Subcutaneous adipose tissue (tissue), 4 donors: ENCODE measurements at places on chromosomes 7 and 10. TPM values are rescaled to one million over a fixed set of nuclear protein-coding genes. Genes with fewer than 3 reads are reported as not detected.

Gene PRTFDC1
- 2.4 TPM for total RNA-seq

Gene NKX6-2
- total RNA-seq: not detected

Gene GPR85
- not detected for total RNA-seq

Gene ADRB1
- 4.1 TPM for total RNA-seq

Gene ING3
- total RNA-seq: 18.1 TPM

Gene ABHD11
- 13.0 TPM for total RNA-seq

Gene AKR1C3
- total RNA-seq: 124 TPM

Gene PIK3AP1
- total RNA-seq: 26.4 TPM

Gene NHLRC2
- total RNA-seq: 54.6 TPM

Gene MYO1G
- total RNA-seq: 7.8 TPM

Gene OR2A5
- total RNA-seq: not detected

Gene LIPN
- 1.7 TPM for total RNA-seq

Gene HSPA12A
- total RNA-seq: 41.3 TPM

Gene TSPAN33
- 7.7 TPM for total RNA-seq

Gene POP7
- 15.1 TPM for total RNA-seq

Gene MYL7
- not detected for total RNA-seq

Gene ANKRD30A
- 1.2 TPM for total RNA-seq

Gene PIP
- total RNA-seq: not detected

Gene TIAL1
- total RNA-seq: 76.9 TPM

Gene HOGA1
- 5.9 TPM for total RNA-seq

Gene SFRP4
- 2.4 TPM for total RNA-seq
